ENCODE measurements at places on chromosomes 3 and 15.

GRCh38 chr15:93018574-93018973 lies 70.4 kb downstream of the RGMA start:
- DNase-seq = no peak

DNA sequence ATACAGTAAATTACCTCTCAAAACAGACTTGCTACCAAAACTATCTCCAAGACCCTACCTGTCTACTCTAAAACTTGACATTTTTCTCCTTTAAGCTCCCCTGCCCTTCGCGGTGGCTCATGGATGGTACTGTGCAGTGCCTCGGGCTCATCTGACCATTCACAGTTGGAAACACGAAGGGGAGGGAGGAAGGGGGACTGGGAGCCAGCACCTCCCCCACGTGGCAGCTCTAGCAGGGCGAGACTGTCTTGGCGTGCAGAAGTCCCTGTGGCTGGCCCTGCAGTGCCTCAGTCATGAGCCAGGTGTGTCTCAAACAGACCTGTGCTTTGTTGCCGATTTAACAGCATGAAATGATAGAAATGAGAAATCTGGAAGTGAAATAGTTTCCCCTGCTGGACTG lies 372.0 kb downstream of the GABRG3 start:
- no peak for DNase-seq

GRCh38 chr3:152557302-152557999 lies 277.5 kb upstream of the P2RY1 start:
- DNase-seq = no peak

DNA sequence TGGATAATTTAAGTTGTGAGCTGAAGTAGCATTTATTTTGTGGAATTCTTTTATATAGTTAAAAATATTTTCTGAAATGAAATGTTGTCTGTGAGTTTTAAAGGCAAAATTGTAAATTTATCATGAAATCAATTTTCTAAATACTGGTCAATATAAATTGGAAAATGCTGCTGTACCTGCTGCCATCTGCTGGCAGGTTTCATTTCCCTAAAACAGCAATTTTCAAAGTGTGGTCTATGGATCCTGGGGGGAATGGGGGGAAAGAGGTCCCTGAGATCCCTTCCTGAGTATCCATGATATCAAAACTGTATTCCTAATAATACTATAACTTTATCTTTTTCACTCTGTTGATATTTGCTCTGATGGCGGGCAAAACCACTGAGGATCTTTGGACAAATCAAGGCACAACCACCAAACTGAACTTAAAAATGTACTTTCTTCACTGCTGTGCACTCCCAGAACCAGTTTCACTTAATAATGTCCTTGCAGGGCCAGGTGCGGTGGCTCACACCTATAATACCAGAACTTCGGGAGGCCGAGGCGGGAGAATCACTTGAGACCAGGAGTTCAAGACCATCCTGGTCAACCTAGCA lies 17.2 kb upstream of the CCR4 start:
- no peak for DNase-seq

DNA sequence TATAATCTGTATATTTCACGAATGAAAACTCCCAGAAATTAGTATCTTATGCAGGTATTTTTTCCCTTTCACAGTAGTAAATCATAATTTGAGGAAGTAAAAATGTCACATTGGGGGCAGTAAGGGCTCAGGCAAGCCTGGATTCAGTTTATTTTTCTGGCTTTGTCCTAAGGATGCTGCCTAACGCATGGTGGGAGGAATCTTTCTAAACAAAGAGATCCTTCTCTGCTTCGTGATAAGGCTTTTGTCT lies 35.7 kb downstream of the DNASE1L3 start:
- no peak for DNase-seq

DNA sequence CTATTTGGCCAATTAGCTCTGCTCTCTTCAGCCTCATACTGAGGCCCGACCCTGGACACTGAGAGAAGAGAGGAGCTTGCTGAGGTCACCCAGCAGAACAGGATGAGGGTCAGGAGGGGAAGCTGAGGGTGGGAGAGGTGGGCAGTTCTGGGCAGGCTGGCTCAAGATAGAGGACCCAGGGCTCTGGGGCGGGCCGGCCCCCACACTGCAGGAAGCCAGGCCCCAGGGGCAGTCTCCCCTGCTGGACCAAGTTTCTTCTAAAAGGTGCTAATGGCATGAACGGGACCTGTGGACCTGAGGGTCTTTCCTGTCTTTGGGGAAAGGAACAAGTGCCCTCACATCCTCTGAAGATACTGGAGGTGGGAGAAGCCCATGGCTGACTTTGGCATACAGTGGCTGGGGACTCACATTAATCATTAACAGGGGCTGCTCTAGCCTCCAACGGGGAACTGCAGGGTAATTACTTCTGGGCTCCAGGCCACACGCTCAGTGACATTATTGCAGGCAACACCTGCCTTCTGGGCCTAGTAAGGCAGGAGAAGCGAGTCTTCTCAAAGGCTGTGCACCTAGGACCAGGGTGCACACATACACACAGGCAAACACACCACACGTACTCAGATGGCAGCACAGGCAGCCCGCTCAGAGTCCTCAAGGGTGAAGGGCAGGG lies 10.6 kb downstream of the HCN4 start:
- no peak for DNase-seq

DNA sequence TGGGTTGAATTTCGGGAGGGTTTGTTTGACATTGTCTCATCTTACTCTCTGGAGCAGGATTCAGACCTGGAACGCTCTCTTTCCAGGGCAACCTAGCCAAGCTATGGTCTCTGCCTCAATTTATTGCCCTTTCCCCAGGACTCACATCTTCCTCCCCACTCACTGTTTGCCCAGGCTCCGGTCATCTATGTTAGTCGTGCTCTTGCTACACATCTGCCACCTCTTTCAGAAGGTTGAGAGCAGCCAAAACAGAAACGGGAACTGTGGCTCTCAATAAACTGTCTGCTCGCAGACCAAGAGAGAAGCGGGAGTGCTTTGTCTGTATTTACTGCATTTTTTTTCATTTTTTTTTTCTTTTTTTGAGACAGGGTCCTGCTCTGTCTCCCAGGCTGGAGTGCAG lies 81.6 kb downstream of the ST6GAL1 start:
- DNase-seq = no peak

DNA sequence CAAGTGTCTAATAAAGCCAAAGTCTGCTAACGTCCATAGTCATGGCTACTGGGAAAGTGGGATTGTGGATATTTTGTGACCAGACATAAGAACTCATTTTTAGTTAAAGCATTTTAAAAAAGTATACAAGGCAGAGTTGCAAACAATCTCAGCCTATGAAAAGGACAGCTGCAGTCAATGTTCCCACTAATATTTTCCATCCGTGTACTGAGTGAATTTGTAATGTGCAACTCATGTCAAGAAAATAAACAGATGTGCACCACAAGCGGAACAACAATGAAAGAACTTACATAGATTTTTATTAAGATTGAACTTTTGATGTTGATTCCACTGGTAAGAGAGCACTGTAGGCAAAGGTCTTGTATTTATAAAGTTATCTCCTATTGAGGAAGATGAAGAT lies 231.3 kb upstream of the SEMA6D start:
- DNase-seq = no peak

GRCh38 chr3:58158442-58159153 lies 52.2 kb downstream of the DNASE1L3 start:
- DNase-seq = no peak

GRCh38 chr3:111506435-111506834 lies 35.6 kb upstream of the CD96 start:
- DNase-seq = no peak

DNA sequence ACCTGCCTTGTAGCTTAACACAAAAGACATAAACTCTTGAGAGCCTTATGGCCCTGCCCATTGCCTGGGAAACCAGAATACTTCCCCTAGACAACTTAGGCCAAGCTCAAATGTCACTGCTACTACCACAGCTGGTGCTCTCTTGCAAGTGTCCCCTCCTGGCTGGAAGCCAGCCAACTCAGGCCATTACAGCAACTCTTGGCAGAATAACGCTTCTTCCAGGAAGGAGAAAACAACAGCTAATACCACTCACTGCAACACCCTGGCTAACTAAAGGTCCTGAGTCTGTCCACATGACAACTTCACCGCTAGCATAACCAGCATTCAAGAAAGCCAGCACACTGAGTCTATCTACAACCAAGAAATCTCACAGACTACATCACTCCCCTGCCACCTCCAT lies 5.1 kb upstream of the B4GALT4 start:
- DNase-seq = no peak

- no peak for DNase-seq
These were observed 71.9 kb upstream of the SLC6A11 start for GRCh38 chr3:10744098-10744465.

DNA sequence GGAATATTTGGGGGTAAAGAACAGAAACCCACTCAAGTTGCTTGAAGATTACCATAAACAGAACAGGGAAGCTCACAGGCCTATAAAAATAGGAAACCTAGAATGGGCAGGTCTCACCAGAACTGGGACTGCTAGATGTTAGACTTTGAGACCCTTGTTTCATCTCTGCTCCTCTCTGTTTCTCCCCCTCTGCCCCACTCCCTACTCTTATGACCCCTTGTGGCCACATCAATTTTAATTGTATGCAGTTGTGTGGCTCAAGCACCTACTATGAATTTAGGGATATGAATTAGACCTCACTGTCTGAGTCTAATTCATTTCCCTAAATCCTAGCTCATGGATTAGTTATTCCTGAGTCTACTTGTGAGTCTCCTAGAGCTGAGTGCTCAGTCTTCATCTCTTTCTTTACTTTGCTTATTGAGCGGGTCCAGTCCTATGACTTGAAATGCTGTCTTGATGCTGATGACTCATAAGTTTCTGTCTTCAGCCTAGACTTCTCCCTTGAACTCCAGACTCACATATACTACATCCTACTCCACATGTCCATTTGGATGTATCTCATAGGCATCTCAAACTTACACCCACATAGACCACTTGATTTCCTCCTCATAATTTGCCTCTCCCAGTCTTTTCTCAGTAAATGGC lies 78.7 kb downstream of the ITPR1 start:
- DNase-seq = no peak

GRCh38 chr3:160090653-160091052 lies 102.0 kb downstream of the IL12A start:
- DNase-seq = no peak

DNA sequence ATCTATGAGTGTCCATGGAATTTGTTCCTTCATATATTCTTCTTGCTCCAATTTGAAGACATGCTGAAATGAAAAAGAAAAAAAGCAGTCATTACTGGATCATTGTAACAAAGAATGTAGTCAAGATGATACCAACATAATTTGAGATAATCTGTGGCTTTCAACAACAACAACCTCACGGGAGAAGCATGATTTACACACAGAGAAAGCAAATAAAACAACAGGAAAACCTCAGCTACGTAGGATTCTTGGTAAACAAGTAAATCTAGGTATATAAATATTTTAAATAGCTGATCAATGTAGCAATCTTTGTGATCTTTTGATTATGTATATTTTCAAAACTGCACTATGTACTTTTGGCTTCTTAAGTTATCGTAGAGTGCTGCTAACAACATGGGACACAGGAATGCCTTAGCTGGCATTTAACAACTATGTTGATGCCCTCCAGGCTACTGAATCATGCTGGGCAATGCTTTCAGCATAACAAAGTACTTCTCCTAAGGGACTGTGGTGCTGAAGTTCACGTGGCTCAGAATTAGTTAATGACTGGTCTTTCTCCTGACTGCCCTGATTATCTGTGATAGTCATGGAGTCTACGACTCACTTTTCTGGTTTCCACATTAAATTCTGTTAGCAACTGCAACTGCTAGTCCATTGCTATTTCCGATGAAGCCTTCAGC lies 96.5 kb upstream of the MYO5C start:
- no peak for DNase-seq

GRCh38 chr15:31776039-31776438 lies 254.3 kb upstream of the CHRNA7 start:
- DNase-seq = no peak

- no peak for DNase-seq
These were observed 27.1 kb downstream of the TMEM44 start for GRCh38 chr3:194606163-194606562.

- DNase-seq = no peak
These were observed 256.6 kb upstream of the ROPN1 start for GRCh38 chr3:124248471-124249028.

DNA sequence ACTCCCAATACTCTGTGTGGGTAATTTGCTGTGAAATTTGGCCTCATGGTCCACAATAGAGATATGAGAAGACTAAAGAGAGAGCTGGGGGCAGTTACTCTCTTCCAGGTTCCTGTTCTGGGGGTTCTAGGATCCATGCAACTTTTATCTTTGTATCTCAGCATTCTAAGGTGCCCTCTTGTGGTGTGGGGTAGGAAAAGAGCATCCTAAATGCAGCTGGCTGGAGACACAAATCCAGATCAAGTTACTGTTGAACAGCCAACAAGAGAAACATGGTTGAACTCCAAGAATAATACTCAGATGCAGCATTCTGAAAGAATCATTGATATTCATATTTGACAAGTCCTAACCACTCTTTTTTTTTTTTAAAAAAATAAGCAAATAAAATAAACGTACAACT lies 238.2 kb downstream of the GREM1 start:
- DNase-seq = peak; percentile 4

GRCh38 chr3:173395073-173395411 lies 2.5 kb upstream of the NLGN1 start:
- DNase-seq = no peak

DNA sequence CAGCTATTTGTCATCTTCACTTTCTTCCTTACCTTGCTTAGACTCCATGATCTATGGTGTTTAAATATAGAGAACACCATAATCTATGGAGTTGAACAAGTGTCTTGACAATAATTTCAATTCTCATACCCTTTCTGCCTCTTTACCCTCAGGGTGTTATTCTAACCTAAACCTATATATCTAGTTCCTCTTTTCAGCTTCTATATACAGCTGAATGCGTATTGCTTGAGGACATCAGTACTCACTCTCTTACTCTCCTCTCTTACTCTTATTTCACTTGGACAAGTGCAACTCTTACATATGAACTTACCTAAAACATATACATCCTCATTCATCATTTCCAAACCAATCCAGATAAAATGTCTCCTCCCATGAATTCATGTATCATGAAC lies 187.1 kb downstream of the RAP2B start:
- DNase-seq = no peak

- no peak for DNase-seq
These were observed 31.3 kb downstream of the HOMER2 start for GRCh38 chr15:82921242-82921641.

DNA sequence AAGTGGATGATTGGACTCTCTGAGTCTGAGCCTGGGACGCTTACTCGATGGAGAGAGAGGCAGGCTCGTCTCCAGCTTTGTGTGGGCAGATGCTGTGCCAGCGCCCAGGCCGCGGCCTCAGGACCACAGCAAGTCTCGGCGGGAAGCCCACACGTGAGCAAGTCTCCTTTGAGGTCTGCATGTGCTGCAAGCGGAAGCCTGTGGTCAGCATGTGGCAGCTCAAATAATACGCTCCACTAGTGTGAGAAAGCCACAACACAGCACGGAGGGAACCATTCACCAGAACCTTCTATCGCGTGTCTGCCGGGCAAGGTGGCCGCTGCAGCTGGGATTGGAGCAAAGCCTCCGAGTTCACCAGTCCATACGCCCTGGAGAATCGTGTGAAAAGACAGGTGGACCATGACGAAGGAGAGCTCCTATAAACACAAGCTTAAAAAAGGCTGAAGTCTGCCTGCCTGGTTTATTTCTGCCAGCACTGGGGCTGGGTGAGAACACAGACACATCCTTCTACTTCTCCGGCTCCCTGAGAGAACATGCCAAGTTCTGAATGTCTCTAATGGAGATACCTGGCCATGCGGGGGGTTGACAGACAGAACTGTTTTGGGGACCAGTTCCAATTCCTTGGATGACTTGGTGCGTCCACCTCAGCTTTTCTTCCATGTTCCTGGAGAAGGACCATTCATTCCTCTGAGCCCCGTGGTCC lies 82.0 kb upstream of the LRIG1 start:
- DNase-seq = peak; percentile 72

- no peak for DNase-seq
These were observed 131.4 kb downstream of the THRB start for GRCh38 chr3:24363242-24363641.

Data from GM12864 (cell line).